ENCODE measurements at places on chromosomes 7 and 10.
A peak's percentile ranks its signal among the peaks of the same experiment; 100 is the strongest.

DNA sequence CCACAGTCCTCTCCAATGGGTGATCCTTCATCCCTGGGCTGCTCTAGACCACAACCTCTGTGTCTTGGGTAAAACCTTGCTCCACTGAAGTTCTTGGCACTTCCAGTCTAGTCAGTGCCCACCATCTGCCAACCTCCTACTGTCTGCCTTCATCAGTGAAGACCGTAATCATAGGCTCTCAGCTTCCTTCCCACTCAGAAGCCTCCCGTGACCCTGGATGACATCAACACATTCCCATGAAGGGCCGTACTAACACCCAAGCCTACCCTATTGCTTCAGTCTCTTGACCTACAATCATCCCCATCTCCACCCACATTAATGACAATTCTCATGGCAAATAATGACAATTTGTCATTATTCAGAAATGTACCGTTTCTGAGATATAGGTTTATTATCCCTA is 27.6 kb upstream of the GARS1 start:
- DNase-seq, result no peak

- no peak for DNase-seq
These were observed 194.8 kb upstream of the PTN start for GRCh38 chr7:137538361-137538762.

GRCh38 chr10:123538401-123539320 is 127.5 kb upstream of the GPR26 start:
- DNase-seq, result no peak

- peak; percentile 33 for DNase-seq
These were observed 2.2 kb downstream of the MAP3K8 start for GRCh38 chr10:30436191-30436611.

DNA sequence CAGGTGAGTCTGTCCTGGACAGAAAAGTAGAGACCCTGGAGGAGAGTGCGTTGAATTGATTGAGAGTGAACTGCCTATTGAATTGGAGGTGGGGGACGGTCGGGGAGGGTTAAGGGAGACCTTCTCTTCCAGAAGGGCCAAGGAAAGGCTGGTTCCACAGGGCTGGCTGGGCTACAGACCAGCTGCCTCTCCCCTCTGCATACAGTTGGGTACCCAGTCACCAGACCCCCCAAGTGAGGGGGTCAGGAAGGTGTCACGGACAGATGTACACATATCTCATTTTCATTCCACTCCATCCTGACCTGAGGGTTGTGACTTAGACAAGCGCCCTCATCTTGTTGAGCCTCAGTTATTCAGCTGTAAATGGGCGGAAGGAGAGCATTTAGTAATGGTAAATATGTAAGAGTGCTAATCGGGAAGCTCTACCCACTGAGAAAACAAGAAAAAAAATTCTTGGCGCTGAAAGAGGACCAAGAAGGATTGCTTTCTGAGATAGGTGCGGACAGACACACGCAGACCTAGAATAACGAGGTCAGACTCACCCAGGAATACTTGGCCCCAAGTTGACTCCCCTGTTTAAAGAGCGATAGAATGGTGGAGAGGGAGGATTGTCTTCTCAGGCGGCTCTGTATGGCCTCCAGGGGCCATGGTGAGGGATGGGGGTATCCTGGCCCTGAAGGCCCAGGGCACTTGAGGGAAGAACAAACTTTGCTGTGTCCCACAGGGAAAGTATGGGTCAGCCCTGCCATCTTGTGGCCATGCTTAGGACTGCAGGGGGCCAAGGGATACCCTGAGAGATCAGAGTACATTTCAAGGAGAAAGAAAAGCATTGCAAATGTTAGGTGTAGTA is 7.2 kb upstream of the MBL2 start:
- peak; percentile 55 for DNase-seq

GRCh38 chr7:134736381-134736780 is 43.1 kb upstream of the CALD1 start:
- DNase-seq, result no peak

GRCh38 chr7:55127622-55128081 is 108.8 kb downstream of the EGFR start:
- no peak for DNase-seq

- peak; percentile 54 for DNase-seq
These were observed at the start of gene GFRA1 for GRCh38 chr10:116272440-116273283. TSS of gene GFRA1 (minus strand) at chr10:116273206. CDS start at chr10:116272029, 1,177 bp downstream.

GRCh38 chr7:128920913-128921582 is 10.5 kb upstream of the KCP start:
- peak; percentile 80 for DNase-seq

DNA sequence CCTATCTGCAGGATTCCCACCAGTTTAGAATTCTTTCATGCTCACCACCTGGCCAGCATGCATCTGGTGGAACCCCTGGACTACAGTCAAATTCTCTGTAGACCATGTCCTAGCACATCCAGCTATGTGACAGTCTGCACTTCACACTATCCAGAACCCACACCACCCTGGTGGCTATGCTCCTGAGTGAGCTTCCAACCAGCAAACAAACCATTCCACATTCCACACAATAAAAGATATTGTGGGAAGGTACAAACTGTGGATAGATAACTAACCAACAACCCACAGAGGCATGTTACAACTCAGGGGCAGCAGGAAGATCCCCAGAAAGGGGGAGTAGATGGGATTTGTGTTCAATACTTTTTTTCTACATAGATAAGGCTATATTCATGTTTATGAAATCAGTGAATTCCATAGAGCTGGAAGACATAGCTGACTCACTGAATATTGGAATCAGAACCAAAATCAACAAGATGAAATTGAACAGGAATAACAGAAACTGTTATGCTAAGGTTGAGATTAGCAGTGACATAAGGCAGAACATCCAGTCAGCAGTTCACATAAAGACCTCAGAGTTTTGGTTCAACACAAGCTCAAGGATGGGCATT is 72.5 kb downstream of the LRRC17 start:
- DNase-seq, result no peak

DNA sequence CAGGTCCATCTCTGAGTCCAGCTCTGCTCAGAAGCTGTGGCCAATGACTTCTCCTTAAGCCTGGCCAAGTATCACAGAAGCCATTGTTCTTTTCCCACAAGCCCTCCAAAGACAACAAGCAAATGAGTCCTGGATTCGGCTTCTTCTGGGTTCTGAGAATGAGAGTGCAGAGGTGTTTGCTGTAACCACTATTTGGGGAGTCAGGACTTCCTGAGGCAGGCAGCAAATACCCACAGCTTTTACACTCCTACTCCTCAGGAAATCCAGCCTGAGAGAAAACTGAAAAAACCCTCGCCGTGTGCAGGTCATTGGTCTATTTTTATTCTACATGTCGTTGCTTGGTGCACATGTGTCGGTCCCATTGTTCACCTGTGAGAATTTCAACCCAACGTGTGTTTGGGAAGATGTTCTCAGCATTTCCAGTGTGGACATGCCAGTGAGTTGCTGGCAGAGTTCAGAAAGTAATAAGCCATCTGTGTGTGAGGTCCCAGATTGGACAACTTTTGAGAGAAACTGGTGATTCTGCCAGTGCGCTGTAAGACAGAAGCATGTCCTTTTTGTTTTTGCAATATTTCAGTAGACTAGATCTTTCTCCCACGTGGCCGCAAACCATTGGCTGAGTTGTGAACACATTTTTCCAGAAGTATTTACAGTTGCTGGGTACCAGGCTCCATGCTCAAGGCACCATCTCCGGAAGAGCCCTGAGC is 121.6 kb upstream of the LYZL2 start:
- DNase-seq, result no peak

GRCh38 chr7:70512144-70512543 is 619.8 kb upstream of the GALNT17 start:
- no peak for DNase-seq

DNA sequence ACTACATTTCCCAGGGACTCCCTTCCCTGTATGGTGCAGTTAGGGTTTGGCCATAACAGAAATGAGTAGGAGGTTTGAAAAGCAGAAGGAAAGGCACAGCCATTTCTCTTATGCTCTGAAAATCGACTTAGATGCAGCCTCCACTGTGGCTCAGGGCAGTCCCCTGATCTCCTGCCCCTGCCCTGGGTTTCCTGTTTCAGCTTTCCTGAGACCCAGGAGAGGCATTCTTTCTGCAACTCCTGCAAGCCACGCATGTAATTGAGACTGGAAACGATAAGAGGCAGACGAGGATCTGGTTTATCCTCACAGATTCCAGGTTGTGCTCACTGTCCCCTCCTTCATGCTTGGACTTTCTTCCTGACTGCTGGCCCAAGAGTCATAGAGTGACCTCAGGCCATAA is 461.2 kb upstream of the VSTM2A start:
- DNase-seq, result no peak
